Stimulated activated CD4-positive, alpha-beta T cell treated with anti-CD3 and anti-CD28 coated beads, Interleukin-4, amount 100 ng/mL, for 4 hours (primary cell): ENCODE measurements at places on chromosomes 16 and 17.

GRCh38 chr16:75252946-75253911 is 1.8 kb upstream of the BCAR1 start:
- DNase-seq, result no peak

- DNase-seq, result no peak
Measured at GRCh38 chr17:16040710-16041251, 41.2 kb downstream of the TTC19 start.

DNA sequence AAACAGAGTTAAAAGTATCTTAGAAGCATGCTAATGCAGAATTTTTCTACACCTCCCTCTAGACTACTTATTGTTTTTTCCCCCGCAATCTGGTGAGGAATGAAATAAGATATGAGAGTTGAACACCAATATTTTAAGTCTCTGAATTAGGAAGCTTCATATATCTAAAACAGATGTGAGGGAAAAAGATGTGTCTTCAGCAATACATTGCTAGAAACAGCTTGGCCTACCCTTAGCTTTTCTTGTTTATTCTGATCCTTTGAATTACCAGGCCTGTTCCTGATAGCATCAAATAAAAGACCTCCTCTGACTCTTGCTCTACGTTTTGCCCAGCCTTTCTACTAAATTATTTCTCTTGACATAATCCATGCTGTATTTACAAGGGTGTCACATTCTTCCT is 221.8 kb downstream of the CDH11 start:
- no peak for DNase-seq

GRCh38 chr17:73103641-73104335 is 11.3 kb upstream of the SLC39A11 start:
- DNase-seq, result no peak

DNA sequence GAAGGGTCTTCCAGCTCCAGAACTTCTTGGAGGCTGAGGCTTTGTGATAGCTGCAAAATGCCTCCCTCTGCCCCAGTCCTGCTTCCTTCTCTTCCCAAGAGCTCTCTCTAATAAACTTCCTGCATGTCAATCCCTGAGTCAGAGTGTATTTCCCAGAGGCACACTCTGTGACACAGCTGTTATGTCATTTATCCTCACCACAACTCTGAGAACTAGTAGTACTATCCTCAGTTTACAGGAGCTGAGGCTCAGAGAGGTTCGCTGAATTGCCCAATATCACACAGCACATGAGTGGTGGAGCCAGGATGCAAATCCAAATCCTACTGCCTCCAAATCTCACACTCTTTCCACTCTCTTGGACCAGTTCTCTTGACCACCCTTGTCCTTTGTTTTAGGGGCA is 20.0 kb downstream of the UNC45B start:
- DNase-seq, result no peak

GRCh38 chr17:77542011-77542410 is 401.2 kb downstream of the SEC14L1 start:
- no peak for DNase-seq

GRCh38 chr17:21012736-21013135 is 30.1 kb downstream of the USP22 start:
- no peak for DNase-seq

- DNase-seq, result no peak
Measured at GRCh38 chr16:73125850-73126524, 78.1 kb upstream of the ZFHX3 start.

DNA sequence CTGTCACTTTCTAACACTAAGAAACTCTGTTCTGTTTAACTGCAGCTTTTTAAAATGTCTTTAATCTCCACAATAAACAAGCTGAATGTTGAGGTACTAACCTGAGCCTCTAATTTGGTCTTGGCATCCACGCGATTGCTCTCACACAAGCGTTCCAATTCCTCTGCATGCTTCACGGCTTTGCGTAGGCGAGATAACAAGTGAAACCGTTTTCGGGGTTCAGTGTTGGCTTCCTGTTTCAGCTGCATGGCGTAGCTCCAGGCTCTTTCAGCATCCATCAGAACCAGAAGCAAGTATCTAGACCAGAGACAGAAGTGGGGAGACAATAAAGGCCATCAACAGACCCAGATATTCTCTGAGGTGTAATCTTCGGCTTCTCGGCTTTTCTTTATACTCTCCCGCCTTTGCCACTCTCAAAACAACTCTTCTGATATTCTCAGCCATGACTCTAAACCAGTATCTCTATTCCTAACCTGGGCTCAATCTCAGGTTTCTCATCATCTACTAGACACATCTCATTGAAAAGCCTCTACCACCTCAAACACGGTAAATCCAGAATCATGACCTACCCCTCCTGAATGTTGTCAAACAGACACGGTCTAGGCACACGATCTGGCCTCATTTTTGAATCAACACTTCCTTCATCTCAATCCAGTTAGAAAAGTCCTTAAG is 8.3 kb downstream of the SRP68 start:
- peak; percentile 65 for DNase-seq

DNA sequence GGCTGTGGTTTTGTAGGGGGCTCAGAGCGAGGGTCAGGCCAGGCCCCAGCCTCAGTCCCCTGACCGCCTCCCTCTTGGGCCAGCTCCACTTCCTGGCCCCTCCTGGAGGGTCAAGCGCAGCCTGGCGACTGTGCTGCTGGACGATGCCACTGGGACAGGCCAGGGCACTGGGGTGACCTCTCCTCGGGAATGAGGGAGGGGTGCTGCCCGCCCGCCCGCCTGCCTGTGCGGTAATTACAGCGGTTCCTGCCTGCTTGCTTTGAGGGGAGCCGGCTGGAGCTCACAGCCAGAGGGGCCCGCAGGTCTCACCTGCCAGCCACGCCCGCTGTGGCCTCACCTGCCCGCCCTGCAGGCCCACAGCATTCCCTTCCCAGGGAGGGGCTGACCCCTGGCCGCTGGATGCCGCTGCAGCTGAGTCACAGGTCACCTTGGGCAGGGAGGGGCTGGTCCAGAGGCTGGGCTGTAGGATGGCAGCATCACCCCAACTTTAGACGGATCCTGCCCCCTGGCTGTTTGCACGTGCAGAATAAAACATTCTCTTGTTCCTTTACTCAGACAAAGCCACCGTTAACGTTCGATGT is 76.7 kb upstream of the CBX4 start:
- no peak for DNase-seq

DNA sequence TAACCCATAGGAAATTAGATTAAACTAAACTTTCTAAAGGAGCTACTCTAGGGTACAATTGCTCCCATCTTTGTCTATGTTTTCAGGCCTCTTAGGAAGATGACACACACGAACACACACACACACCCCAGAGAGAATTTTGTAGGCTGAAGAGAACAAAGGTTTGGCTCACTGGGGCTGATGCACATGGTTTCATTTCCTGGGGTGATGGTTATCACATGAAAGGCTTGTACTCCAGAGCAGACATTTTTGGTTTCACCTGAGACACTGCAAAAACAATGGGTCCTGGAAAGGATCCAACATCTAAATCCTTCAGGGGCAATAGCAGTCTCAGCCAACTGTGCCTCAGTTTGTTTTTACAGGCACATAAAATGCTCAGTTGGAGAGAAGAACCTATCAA is 62.8 kb downstream of the GRB7 start:
- peak; percentile 24 for DNase-seq

DNA sequence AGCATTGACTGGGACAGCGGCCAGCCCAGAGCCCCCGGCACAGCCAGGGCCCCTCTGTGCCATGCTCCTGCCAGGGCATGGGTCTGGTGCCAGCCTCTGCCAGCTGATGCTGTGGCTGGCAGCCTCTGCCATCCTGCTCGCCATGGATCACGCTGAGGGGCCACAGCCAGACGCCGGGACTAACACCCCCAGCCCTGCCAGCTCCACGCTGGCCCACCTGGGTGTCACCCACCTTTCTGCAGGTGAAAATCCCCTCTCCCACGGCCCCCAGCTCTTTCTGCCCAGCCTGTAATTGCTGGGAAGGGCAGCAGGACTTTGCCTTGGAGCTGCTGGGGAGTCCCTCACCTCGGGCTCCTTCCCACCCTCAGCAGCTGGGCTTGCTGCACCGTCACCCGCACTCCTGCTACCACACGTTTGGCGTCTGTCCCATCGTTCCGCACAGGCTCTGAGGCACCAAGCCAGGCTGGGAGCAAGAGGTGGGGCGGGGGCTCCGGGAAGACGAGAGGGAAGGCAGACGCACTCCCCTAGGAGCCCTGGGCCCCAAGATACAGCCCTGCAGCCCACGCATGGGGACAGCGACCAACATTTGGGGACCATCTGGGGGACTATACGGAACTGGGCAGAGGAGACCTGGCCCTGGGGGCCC is 42.0 kb upstream of the ACSF3 start:
- no peak for DNase-seq

DNA sequence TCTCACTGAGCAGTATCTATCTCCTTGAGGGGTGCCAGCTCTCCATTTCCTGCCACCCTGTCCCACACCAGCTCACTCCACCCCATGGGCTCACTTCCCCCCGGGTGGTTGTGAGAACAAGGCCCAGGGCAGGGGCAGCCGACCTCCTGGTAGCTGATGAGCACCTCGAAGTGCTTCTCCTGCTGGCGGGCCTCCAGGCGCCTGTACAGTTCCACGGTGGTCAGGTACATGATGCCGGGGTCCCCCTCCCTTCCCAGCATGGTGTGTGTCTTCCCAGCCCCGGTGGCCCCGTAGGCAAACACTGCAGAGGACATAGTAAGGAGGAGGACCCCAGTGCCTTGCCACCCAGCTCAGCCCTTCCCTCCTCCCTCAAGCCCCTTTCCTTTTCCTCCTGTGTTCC is 12.5 kb downstream of the KIF18B start:
- DNase-seq, result no peak

- no peak for DNase-seq
Measured at GRCh38 chr16:78735337-78735736, 635.9 kb downstream of the WWOX start.

- no peak for DNase-seq
Measured at GRCh38 chr17:61168506-61168905, 231.1 kb upstream of the TBX2 start.

GRCh38 chr16:57318240-57318970 is 33.9 kb upstream of the PLLP start:
- no peak for DNase-seq

DNA sequence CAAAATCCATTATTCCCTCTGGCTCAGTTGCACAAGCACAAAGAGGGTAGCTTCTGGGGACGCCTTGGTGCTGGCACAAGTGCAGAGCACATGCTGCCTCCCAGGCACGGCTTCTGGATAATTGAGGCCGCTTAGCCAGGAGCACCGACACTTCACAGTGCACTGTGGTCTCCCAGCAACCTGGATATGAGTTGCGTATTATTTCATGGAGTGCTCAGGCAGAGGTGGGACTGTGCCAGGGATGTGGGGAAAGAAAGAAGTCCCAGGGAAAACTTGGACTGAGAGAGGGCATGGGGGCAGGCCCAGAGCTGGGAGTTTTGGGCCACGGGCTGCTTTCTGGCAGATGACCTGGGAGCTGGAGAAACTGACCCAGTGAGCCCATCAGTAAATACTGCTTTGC is 37.5 kb downstream of the MPRIP start:
- DNase-seq, result no peak

- no peak for DNase-seq
Measured at GRCh38 chr17:81018044-81018802, 16.7 kb upstream of the BAIAP2 start.

- no peak for DNase-seq
Measured at GRCh38 chr16:53091466-53092211, 36.8 kb downstream of the CHD9 start.

GRCh38 chr16:67708368-67708771 is 10.7 kb downstream of the GFOD2 start:
- no peak for DNase-seq

DNA sequence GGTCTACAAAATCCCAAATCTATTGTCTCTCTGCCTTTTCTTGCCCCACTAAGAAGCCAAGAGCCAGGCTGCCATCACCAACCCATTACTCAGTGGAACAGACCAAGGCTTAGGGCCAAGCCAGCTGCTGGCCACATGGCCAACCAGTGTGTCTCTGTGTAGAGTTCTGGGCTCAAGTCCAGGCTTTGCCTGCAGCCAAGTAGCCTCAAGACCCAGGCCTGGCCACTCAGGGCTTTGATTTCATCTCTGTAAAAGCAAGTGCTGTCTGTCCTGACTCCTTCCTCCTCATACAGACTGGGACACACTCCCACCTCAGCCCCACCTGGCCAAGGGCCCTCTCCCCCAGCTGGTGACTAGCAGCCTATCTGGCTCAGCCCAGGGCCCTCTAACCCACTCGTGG is 14.6 kb downstream of the SREBF1 start:
- DNase-seq, result no peak

GRCh38 chr16:11793840-11794239 is 3.2 kb downstream of the ZC3H7A start:
- no peak for DNase-seq

DNA sequence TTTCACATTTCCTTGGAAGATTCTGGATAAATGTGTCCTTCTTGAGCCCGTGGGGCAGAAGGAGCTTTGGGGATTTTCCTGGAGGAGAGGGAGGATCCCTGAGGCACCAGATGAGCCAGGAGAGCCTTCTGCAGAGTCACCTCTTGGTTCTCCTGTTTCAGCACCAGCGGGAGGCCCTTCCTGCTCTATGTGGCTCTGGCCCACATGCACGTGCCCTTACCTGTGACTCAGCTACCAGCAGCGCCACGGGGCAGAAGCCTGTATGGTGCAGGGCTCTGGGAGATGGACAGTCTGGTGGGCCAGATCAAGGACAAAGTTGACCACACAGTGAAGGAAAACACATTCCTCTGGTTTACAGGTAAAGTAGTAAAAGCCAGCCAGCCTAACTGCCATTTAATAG is 77.1 kb downstream of the ARSG start:
- DNase-seq, result no peak

DNA sequence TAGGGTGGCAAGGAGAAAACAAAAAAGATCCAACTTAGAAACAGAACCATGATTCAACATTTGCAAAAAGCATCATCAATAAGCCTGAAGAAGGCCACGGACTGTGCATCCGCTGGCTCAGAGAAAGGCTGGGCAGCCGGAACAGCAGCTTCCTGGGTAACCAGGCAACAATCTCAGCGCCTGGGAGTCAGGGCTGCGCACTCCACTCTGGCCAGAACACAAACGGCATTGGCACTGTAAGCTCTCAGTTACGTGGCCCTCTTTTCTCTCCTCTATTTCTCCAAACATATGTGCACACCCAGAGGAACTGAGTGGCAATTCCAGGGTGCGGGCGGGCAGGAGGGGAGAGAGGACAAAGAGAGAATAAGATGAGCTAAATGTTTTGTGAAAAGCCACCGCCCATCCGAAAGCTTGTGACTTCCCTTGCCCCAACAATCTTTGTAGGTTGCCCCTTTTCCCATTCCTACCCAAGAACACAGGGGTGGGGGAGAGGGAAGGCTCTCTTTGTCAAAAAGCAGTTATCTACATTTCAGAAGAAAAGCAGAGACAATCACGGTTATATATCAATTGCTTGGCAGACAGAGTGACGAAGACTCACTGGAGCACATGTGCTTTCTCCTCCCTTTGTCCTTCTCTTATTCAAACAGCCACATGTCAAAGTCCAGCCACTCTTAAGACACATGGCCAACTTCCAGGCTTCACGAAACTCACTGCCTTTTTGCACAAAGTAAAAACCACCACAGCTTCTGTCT is 6.6 kb upstream of the GHDC start:
- DNase-seq, result no peak

- DNase-seq, result no peak
Measured at GRCh38 chr17:50661795-50662391, 27.2 kb downstream of the ABCC3 start.

GRCh38 chr17:61813211-61813610 is 50.1 kb downstream of the BRIP1 start:
- DNase-seq, result no peak
